ENCODE measurements at places on chromosomes 11 and 22.

- DNase-seq: no peak
These were observed at the start of gene MS4A3 for GRCh38 chr11:60056349-60056969. Gene MS4A3 (plus strand): TSS chr11:60056665. CDS start chr11:60061161, 4,496 bp downstream.

DNA sequence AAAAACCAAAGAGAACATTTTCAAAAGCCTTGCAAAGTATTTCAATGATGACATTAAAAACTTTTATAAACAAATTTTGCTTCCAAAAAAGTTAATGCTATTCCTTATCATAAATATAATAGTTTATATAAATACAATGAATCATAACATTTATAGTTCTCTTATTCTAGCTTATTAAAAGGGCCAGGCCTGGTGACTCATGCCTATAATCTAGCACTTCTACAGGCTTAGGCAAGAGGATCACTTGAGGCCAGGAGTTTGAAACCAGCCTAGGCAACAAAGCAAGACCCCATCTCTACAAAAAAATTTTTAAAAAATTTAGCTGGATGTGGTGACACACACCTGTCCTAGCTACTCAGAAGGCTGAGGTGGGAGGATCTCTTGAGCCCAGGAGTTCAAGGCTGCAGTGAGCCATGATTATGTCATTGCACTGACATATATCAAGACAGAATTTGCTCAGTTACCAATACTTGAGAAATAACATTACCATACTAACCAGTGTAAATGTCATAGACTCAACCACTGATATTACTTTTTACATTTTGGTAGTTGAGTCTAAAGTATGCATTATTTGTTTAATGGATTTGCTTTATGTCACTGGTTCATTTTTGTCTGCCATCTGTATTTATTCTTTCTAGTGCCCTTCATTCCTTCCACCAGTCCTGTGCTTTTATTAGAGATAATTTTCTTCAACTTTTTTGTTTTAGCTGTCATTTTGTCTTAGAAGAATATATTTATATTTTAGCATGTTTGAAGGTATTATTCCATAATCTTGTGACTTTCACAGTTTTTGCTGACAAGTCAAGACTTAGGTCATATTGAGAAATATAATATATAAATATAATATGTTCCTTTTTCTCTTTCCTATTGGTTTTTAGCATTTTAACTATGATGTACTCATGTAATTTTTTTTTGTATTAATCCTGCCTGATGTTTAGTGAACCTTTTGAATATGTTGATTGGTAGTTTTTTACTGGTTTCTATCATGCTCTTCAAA lies 56.2 kb downstream of the CYP2R1 start:
- DNase-seq: no peak

- no peak for DNase-seq
These were observed 3.9 kb upstream of the GTSE1 start for GRCh38 chr22:46292732-46293131.

GRCh38 chr11:64110465-64111375 lies 55.2 kb downstream of the MACROD1 start:
- DNase-seq: no peak

GRCh38 chr11:73753938-73754337 lies 6.9 kb downstream of the RAB6A start:
- DNase-seq: no peak

DNA sequence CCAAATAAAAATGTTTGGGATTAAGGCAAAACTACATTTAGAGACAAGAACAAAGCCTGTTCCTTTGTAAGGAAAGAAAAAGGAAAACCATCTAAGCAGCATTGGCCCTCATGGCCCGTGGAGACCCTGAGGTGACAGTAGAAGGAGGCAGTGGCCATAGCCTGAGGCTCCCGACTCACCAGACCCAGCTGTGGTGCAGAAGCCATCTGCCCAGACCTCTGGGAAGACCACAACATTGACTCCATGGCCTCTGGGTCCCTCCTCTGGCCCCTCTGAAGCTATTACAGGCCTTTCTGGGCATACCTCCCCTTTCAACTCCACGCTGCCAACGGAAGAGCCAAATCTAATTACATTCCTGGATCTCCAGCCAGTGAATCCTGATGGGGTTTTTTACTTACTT lies 6.4 kb downstream of the PRAME start:
- no peak for DNase-seq

GRCh38 chr11:77402218-77402556 lies 71.7 kb downstream of the PAK1 start:
- no peak for DNase-seq

GRCh38 chr11:130999992-131000770 lies 83.9 kb upstream of the SNX19 start:
- no peak for DNase-seq

- no peak for DNase-seq
These were observed 1.8 kb downstream of the CELF1 start for GRCh38 chr11:47551086-47551485.

DNA sequence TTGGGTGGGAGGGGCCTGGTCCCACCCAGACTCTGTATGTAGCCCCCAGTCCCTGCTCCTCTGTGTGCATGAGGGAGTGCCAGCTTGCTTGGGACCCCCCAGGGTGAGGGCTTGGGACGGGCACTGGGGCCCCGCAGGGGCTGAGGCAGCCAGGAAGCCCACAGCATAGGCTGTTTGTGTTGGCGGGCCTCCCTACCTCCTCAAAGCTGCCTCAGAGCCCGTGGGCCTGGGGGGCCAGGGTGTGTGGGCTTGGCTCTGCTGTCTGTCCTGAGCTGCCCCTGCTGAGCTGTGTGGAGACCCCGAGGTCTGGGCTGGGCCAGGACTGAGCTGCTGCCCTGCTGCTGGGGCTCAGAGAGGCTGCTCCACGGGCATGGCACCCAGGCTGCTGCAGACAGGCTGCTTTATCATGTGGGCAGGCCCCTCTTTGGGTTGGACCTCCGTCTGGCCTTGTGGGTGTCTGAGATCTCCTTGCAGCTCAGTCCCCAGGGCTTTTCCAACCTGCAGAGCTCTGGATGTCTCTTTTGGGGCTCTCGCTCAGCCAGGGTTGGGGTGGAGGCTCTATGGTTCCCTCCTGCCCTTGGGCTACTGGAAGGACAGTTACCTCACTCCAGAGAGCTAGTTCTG lies 3.3 kb downstream of the TSPAN4 start:
- DNase-seq: no peak

GRCh38 chr11:17369094-17369493 lies 17.5 kb downstream of the NCR3LG1 start:
- DNase-seq: no peak

DNA sequence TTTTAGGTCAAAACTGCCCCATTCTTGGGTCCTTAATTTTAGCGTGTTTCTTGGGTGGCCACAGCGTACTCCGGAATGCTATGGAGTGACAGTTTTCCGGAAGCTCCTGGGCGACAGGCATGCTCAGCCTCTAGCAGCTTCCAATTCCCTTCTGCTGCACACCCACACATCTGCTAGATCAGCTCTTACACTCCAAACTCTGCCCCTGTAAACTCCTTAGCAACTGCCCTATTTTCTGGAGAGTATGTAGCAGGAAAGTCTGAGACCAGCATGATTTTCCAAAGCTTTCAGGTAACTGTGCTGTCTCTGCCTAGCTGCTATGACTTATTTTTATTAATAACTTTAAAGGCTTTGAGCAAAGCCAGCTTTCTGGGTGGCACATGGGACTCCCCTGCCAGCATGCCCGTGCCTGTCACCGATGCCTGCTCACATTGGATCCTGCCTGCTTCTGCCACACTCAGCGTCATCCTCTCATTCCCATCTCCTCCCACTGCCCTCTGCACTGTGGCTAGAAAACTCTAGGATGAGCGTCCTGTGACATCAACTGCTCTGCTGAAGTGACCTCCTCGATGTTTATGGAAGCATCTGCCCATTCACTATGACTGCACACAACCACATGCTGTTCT lies 17.3 kb downstream of the TOLLIP start:
- no peak for DNase-seq

GRCh38 chr11:100557830-100558611 lies 129.1 kb upstream of the ARHGAP42 start:
- no peak for DNase-seq

- no peak for DNase-seq
These were observed 205.5 kb downstream of the CCT8L2 start for GRCh38 chr22:16387088-16387487.

DNA sequence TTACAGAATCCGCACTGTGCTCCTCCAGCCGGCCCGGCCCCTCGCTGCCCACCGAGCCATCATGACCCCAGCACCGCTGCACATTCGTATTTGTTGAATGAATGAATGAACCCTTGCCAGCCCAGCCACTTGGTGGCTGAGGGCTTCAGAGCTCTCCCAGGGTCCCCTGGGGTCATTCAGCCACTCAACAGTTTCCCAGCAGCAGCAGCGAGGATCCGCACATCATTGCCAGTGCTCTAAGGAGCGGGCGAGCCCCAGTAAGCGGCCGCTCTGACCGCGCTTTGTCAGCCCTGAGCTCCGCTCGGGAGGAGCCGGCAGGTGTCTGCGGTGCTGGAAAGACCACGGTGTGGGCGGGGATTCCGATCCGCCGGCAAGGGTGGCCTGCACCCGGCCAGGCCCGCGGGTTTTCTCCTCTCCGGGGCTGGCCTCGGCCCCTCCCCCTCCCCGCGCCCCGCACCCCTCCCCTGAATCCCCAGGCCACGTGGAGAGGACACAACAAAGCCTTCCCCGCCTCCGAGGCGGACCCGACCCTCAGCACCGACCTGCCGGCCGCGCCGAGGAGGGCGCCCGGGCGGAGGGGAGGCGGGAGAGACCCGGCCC lies 563 bp downstream of the BID start:
- peak; percentile 66 for DNase-seq

DNA sequence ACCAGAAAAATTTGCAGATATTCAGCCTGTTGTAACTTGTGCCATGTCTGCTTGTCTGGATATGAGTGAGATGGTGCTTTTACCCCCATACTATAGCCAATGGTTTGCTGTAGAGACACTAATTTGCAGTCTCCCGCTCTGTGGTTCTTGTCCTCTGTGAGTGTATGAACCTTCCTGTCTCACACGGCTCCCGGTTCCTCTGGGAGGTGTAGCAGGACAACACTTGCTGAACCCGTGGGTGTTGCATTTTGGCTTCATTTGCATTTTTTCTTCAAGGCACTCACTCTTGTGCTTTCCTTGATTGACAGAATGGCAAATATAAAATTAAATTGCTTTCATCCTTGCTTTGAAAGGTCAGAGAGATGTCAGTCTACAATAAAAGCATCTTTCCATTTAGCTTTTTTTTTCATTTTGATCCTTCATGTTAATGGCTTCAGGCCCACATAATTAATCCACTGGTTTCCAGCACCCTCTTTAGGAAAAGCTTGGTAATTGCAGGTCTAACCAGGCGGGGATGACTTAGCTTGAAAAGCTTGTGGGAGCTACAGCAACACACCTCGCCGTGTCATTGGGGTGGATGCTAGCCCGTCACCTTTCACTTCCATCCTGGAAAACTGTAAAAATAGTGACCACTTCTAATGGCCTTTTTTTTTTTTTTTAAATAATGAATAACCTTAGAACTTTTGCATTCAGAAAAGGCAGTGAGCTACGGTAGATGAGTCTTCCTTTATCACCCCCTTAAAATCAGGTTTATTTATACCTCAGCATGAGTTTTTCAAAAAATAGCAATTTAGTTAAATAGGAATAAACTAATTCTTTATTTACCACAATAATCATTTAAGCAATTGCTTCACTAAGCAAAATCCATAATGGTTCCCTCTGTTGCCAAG lies 27.4 kb upstream of the ST14 start:
- no peak for DNase-seq

DNA sequence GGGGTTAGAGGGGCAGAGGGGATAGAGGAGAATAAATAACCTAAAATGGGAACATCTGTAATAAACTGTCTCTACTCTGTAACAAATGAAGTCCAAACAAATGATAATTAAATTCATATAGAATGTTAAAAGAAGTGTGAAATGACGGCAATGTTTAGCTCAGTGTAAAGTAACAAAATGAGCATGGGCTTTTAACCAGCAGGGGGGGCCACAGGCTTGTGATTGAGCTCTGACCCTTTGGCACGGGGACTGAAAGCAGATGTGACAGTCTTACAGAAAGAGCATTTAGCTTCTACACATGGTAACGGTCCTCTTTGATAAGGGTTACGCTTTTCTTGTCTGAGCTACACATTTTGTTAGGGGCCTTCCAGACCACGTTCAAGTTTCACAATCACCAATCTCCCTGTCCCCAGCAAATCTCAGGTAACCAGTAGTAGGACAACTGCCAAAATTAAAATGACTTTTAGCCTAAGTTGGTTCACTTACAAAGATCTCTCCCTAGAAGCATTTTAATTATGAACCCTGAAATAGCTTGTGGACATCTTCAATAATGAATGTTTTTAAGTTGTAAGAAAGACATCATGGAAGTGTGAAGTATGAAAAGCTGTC lies 262.5 kb downstream of the DCDC1 start:
- DNase-seq: peak; percentile 18

DNA sequence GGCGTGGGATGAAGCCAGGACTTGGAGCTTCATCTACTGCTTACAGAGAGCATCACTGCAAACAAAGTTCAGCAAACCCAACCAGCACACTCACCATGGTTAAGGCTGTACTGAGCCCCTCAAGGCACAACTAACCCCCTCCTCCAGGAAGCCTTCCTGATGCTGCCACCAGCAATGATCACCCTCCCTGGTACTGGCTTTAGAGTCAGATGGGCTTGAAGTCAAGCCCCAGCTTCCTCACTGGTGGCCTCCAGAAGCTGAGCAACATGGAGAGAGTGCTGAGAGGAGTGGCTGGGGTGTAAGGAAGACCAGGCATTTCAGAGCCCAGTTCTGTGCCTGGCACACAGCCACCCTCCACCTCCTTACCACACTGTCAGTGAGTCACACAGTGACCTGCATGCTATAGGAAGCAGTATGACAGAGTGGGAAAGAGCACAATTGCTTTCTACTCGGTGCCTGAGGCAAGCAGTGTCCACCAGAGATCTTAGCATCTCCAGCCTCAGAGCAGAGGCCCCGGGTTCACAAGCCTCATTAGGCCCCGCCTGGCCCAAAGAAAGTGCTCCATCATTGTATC lies 24.7 kb upstream of the BAIAP2L2 start:
- no peak for DNase-seq

- no peak for DNase-seq
These were observed 136.2 kb downstream of the OSBP2 start for GRCh38 chr22:30830907-30831306.

GRCh38 chr11:127383026-127383425 lies 382.5 kb upstream of the KIRREL3 start:
- no peak for DNase-seq

DNA sequence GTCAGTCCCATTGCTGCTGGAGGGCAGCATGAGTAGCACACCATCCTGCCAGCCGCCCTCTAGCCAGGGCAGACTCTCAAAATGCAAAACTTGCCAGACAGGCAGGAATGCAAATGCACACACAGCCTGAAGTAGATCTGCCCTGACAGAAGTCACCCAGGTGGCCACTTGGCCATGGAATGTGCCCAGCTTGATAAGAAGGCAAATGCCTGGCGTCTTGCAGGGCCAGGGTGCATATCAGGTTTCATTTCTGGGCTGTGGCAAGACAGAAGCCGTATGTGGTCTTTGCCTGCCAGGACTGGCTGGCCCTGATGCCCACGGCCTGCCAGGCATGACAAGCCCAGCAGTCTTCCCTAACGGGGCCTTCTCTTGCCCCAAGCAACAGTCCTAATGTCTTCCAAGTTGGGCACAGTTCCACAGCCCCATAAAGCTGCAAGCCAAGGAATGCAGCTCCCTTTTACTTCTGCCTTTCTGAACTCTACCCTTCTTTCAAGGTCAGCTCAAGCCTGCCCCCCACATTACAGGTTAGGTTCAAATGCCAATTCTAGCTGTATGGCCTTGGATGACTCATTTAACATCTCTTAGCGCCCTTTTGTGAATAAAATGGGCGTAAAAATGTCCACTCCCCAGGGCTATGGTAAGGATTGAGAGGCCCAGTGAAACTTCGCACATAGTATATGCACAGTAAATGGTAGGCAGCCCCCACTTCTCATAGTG lies 29.7 kb downstream of the POU2AF3 start:
- no peak for DNase-seq

GRCh38 chr22:16783930-16784354 lies 41.3 kb downstream of the XKR3 start:
- DNase-seq: no peak

Data from stimulated activated CD8-positive, alpha-beta memory T cell treated with anti-CD3 and anti-CD28 coated beads, Interleukin-2, amount 100 ng/mL, for 48 hours (primary cell).